ENCODE measurements at places on chromosomes 4 and X. TPM values are rescaled to one million over a fixed set of nuclear protein-coding genes. Genes with fewer than 3 reads are reported as not detected.

GRCh38 chrX:58051346-58051745, 141.1 kb upstream of the ZXDA start:
- DNase-seq: no peak

- no peak for DNase-seq
Measured at GRCh38 chrX:41348551-41348950, 14.6 kb downstream of the DDX3X start.

The MAGEB1 gene
- not detected for total RNA-seq

GRCh38 chrX:39242187-39242586, 440.9 kb downstream of the MID1IP1 start:
- no peak for DNase-seq

The ASB12 gene
- total RNA-seq: not detected

The AKAP4 gene
- not detected for total RNA-seq

The CBR4 gene
- total RNA-seq: 38.1 TPM

The HHIP gene
- total RNA-seq: 6.5 TPM

DNA sequence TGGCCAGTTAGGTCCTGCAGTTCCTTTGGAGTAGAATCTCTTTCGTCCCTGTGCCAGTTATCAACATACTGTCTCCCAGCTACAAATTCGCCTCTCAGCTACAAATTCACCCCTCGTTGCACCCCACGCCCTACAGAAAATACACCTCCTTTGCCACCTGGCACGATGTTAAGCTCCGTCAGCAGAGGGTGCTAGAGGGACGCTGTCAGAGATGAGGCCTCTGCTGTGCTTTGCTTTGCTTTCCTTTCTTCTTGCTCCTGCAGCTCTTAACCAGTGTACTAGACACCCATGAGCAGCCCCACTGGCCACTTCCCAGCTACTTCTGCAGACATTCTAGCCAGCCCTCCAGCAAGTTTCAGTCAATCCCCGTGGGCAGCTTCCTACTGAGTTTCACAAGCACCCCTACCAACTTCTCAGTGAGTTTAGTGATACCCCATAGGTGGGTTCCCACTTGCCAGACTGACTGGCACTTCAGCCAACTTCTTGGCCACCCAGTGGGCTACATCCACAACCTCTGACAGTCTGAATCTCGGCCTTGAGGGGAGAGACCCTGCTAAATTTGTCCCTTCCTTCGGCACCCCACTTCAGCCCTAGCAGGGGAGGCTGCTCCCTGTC, 21.8 kb downstream of the HAUS3 start:
- DNase-seq: peak; percentile 61

The PRSS12 gene
- total RNA-seq: 0.49 TPM

GRCh38 chr4:16387448-16387847, 161.2 kb upstream of the TAPT1 start:
- no peak for DNase-seq

GRCh38 chrX:7027071-7027470, 120.4 kb upstream of the STS start:
- DNase-seq: no peak

GRCh38 chr4:11605597-11605996, 176.9 kb upstream of the HS3ST1 start:
- DNase-seq: no peak

DNA sequence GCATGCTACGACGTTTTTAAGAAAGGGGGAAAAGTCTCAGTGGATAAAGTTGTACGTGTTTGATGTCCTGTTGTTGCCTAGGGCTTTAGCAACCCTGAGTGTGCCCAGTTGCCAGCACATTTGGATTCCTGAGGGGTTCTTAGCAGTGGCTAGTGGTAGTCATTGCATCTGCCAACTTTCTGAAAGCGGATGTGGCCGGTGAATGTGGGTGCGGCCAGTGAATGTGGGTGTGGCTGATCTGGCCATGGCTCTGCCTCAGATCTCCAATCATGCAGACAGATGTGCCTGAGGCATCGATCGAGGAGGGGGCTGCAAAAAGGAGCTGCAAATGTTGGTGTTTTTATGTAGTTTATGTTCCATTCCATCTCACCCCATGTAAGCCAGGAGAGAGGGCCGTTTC, 41.5 kb upstream of the FAT1 start:
- DNase-seq: no peak

The CNGA1 gene
- total RNA-seq: 11.2 TPM

The SRPX gene
- total RNA-seq: 6.5 TPM

Data from right lobe of liver (tissue), 6 donors.